ENCODE measurements at places on chromosomes 6 and 20. TPM values are rescaled to one million over a fixed set of nuclear protein-coding genes. Genes with fewer than 3 reads are reported as not detected.

WFDC12 gene
- not detected for total RNA-seq

BNIP5 gene
- not detected for total RNA-seq

FAXC gene
- total RNA-seq = 0.54 TPM

SLC32A1 gene
- total RNA-seq = not detected

TMEM217 gene
- 0.09 TPM for total RNA-seq

DSTN gene
- total RNA-seq = 555 TPM

PEX3 gene
- total RNA-seq = 20.6 TPM

ISM1 gene
- not detected for total RNA-seq

B3GAT2 gene
- not detected for total RNA-seq

ACOT13 gene
- total RNA-seq = 12.2 TPM

TRDN gene
- total RNA-seq = not detected

TEAD3 gene
- total RNA-seq = 4.6 TPM

ARMH2 gene
- total RNA-seq = not detected

SLC22A7 gene
- not detected for total RNA-seq

IL17F gene
- not detected for total RNA-seq

PPIL1 gene
- total RNA-seq = 11.4 TPM

MUCL3 gene
- total RNA-seq = under 0.01 TPM

ID1 gene
- 62.3 TPM for total RNA-seq

BEND6 gene
- 34.8 TPM for total RNA-seq

SEMG1 gene
- total RNA-seq = not detected
